Smooth muscle cell of the pulmonary artery (primary cell): ENCODE measurements at places on chromosomes 16 and 17. TPM values are rescaled to one million over a fixed set of nuclear protein-coding genes. Genes with fewer than 3 reads are reported as not detected.

The TM4SF5 gene
- not detected in 2 replicates for total RNA-seq

The CYGB gene
- total RNA-seq = 24.4 and 51.4 TPM in 2 replicates

The PTRH2 gene
- total RNA-seq = 18.1 and 23.0 TPM in 2 replicates

The SLC5A11 gene
- total RNA-seq = not detected in 2 replicates

The CDRT15 gene
- not detected in 2 replicates for total RNA-seq

The IRX5 gene
- total RNA-seq = 0.43 and 0.98 TPM in 2 replicates
